ENCODE measurements at places on chromosomes 7 and 10.

GRCh38 chr7:80593869-80594586, 44.4 kb upstream of the CD36 start:
- no peaks in the 10 kb centered on the region for H3K36me3 ChIP-seq
- H3K4me1 ChIP-seq, result no peaks in the 10 kb centered on the region
- no peak overlapping the region for H3K4me3 ChIP-seq
- H3K27ac ChIP-seq, result no peak overlapping the region

DNA sequence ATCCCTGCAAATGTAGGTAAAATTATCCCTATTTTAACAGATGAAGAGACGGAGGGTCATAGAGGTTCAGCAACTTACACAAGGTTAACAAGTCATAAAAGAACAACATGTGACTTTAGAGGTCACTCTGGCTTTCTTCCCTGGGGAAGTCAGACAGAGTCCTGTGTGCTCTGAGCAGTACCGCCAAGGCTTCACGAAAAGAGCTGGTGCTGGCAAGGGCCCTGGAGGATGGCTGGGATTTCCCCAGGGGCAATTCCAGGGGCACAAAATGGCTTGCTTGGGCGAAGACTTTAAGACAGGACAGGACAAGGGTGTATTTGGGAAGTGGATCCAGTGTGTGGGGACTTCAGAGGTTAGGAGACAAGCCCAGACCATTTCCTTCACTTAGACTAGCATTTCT, 144.1 kb downstream of the PIP4K2A start:
- H3K36me3 ChIP-seq, result peaks cover 14% of the 10 kb centered on the region
- DNase-seq, result peak; percentile 34
- no peak overlapping the region for H3K27ac ChIP-seq
- H3K27me3 ChIP-seq, result no peaks in the 10 kb centered on the region
- no peaks in the 10 kb centered on the region for H3K4me1 ChIP-seq

GRCh38 chr7:70589590-70589989, 542.4 kb upstream of the GALNT17 start:
- no peaks in the 10 kb centered on the region for H3K27me3 ChIP-seq
- H3K27ac ChIP-seq, result no peak overlapping the region
- no peak overlapping the region for H3K4me3 ChIP-seq
- no peak for DNase-seq

GRCh38 chr10:51911723-51912122, 212.3 kb upstream of the CSTF2T start:
- no peaks in the 10 kb centered on the region for H3K4me1 ChIP-seq
- DNase-seq, result no peak
- H3K4me3 ChIP-seq, result no peak overlapping the region

GRCh38 chr7:54680377-54681005, 78.5 kb downstream of the SEC61G start:
- no peaks in the 10 kb centered on the region for H3K27me3 ChIP-seq
- H3K27ac ChIP-seq, result no peak overlapping the region

- no peaks in the 10 kb centered on the region for H3K4me1 ChIP-seq
- no peak overlapping the region for H3K4me3 ChIP-seq
- no peak for DNase-seq
- no peaks in the 10 kb centered on the region for H3K27me3 ChIP-seq
Measured at GRCh38 chr7:85630904-85631600, 444.2 kb upstream of the SEMA3D start.

- no peaks in the 10 kb centered on the region for H3K36me3 ChIP-seq
- H3K27ac ChIP-seq, result no peak overlapping the region
- H3K4me1 ChIP-seq, result no peaks in the 10 kb centered on the region
Measured at GRCh38 chr10:36555036-36555435, 570.4 kb upstream of the ANKRD30A start.

- H3K4me3 ChIP-seq, result no peak overlapping the region
- no peak for DNase-seq
- no peak overlapping the region for H3K27ac ChIP-seq
- no peaks in the 10 kb centered on the region for H3K4me1 ChIP-seq
Measured at GRCh38 chr10:133400624-133401424, 6.9 kb downstream of the MTG1 start.

- H3K36me3 ChIP-seq, result no peaks in the 10 kb centered on the region
- peaks cover 57% of the 10 kb centered on the region for H3K4me1 ChIP-seq
- DNase-seq, result no peak
Measured at GRCh38 chr10:117166418-117167345, 28.6 kb upstream of the VAX1 start.

DNA sequence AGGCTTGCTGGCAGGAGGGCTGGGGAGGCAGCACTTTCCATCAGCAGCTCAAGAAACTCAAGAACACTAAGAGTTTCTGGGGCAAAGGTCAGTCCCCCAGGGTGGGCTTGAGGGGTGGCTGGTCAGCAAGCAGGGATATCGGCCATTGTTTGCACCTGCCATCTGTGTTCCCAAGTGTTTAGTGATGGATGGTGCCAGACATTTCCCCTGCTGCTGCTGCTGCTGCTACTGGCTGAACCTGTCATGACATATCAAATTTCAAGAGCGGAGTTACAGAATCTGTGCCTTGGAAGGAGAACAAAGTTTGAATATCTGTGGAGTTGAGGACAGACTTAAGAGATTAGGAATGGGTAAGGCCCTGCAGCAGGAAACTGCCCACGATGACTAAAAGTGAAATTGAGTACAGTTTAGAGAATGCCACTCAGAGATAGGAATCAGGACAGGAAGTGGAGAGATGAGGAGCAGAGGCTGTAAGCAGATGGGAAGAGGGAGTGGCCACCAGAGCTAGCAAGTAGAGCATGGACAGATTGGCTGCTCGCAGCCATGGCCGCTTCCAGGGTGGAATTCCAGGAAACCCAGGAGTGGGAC, 39.2 kb upstream of the PPP1R3C start:
- H3K36me3 ChIP-seq, result no peaks in the 10 kb centered on the region
- DNase-seq, result peak; percentile 47
- H3K4me1 ChIP-seq, result no peaks in the 10 kb centered on the region
- H3K4me3 ChIP-seq, result no peak overlapping the region

DNA sequence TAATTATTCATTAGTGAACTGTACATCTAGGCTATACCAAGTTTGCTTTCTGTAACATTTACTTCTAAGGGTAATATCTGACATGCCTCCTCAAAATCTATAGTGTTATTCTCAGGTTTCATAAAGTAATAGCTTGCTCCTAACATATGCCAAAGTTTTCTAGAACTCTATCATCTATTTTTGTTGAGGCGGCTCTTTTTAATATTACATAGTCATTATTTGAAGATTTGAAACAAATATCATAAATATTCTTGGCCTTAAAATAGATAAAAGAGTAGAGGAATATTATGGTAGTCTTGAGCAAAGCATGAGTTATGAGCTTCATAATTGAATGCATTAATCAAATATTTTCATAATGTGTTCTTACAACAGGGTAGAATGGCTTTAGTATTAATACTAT, 327.2 kb upstream of the KCND2 start:
- H3K27ac ChIP-seq, result no peak overlapping the region
- no peak for DNase-seq
- no peaks in the 10 kb centered on the region for H3K36me3 ChIP-seq
- H3K4me1 ChIP-seq, result no peaks in the 10 kb centered on the region

- peak overlapping the region; percentile 99 for H3K27ac ChIP-seq
- peak overlapping the region; percentile 93 for H3K4me3 ChIP-seq
- no peaks in the 10 kb centered on the region for H3K27me3 ChIP-seq
- DNase-seq, result no peak
- peaks cover 46% of the 10 kb centered on the region for H3K4me1 ChIP-seq
Measured at GRCh38 chr7:131105294-131105798, 222.3 kb upstream of the MKLN1 start.

DNA sequence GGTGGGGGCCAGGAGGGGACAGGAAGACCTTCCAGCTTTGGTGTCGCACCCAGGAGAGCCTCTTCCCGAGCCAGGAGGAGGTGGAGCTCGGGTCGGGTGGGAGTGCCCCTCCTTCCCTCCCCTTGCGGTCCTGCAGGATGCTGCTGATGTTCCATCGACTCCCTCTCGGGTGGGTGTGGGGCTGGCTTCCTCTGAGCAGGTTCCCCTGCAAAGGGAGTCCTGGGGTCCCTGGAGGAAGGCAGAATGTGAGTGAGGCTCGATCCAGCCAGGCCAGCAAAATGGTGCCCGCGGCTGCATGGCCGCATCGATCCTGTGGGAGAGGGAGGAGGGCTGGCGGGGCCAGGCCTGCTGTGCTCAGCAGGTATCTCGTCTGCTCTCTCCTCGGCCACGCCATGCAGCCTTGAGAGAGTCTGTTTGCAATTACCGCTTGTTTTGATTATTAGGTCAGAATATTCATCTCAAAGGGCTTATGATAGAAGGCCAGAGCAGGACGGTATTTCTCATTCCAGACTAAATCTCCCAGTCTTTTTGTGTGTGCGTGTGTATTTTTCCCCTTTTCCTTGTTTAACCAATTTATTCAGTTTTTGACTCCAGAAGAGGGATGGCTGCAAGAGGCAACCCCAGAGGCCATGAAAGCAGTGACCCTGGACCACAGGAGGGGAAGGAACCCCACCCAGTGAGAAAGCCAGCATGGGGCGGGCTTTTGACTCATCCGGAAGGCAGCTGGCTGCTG, 137.3 kb upstream of the ZMIZ1 start:
- no peaks in the 10 kb centered on the region for H3K36me3 ChIP-seq
- peaks cover 40% of the 10 kb centered on the region for H3K4me1 ChIP-seq
- peak overlapping the region; percentile 43 for H3K27ac ChIP-seq

- no peaks in the 10 kb centered on the region for H3K4me1 ChIP-seq
- H3K4me3 ChIP-seq, result no peak overlapping the region
- DNase-seq, result no peak
- H3K27me3 ChIP-seq, result no peaks in the 10 kb centered on the region
- H3K27ac ChIP-seq, result no peak overlapping the region
- no peaks in the 10 kb centered on the region for H3K36me3 ChIP-seq
Measured at GRCh38 chr10:49550563-49550962, 11.6 kb upstream of the ERCC6 start.

GRCh38 chr10:11748866-11749265, 6.7 kb downstream of the ECHDC3 start:
- H3K36me3 ChIP-seq, result peaks cover 19% of the 10 kb centered on the region
- no peak overlapping the region for H3K4me3 ChIP-seq
- no peak overlapping the region for H3K27ac ChIP-seq
- H3K4me1 ChIP-seq, result peaks cover 15% of the 10 kb centered on the region
- H3K27me3 ChIP-seq, result no peaks in the 10 kb centered on the region
- DNase-seq, result no peak

DNA sequence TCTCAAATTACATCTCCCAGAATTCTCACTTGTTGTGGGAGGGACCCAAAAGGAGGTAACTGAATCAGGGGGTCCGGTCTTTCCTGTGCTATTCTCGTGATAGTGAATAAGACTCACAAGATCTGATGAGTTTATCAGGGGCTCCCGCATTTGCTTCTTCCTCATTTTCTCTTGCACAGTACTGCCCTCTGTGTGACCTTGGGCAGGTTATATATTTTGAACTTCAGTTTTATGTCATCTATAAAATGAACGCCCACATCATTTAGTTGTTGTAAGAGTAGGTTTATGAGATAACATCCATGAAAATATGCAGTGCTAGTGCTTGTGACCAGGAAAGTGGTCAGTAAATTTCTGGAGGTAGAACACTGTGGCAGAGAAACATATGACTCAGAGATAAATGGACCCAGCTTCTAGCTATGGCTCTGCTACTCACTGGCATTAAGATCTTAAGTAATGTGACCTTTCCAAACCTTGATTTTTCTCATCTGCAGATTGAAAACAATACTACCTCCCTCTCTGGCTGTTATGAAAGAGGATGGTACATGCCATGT, 44.3 kb downstream of the SCRN1 start:
- DNase-seq, result no peak
- no peaks in the 10 kb centered on the region for H3K4me1 ChIP-seq
- peaks cover 18% of the 10 kb centered on the region for H3K36me3 ChIP-seq

- H3K27me3 ChIP-seq, result no peaks in the 10 kb centered on the region
- no peak for DNase-seq
- no peaks in the 10 kb centered on the region for H3K4me1 ChIP-seq
- H3K27ac ChIP-seq, result no peak overlapping the region
Measured at GRCh38 chr7:111400088-111400487, 162.2 kb downstream of the IMMP2L start.

DNA sequence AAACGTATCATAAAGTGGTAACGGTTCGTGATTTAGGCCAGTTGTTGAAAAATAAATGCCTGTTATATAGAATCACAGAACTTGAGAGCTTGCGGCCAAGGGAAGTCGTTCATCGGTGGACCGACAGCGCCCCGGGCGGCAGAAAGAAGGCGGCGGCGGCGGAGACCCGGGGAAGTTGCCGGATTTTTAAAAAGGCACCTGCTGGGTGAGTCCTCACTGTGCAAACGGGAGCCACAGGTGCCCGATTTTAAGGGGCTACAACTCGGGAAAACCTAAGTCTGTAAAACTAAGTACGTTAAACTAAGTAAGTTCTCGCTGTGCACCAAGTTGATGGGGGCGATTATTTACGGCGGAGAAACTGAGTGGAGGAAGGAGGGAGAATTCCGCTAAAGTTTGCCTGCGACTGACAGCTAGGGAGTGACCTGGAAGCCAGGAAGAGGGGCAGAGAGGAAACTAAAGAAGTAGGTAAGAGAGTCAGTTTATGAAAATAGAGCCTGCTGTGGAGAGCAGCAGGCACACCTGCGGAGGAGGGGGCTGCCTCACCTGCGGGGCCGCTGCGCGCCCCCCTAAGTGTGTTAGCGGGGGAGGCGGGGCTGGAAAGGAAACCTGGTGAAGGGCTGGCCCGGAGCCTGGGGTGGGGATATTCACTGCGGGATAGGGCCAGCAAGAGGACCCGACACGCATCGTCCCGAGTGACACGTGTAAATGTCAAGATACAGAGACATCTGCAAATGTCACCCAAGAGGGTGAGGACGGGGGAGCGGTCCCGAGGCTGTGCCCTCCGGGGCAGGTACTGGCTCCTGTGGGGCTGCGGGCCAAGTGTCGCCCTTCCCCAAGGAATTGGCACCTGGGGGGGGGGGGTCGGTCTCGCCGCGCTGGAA, 996 bp downstream of the ADAM12 start:
- no peaks in the 10 kb centered on the region for H3K27me3 ChIP-seq
- peak overlapping the region; percentile 50 for H3K4me3 ChIP-seq
- H3K4me1 ChIP-seq, result peaks cover 25% of the 10 kb centered on the region
- no peak overlapping the region for H3K27ac ChIP-seq
- H3K36me3 ChIP-seq, result no peaks in the 10 kb centered on the region
- peak; percentile 92 for DNase-seq

DNA sequence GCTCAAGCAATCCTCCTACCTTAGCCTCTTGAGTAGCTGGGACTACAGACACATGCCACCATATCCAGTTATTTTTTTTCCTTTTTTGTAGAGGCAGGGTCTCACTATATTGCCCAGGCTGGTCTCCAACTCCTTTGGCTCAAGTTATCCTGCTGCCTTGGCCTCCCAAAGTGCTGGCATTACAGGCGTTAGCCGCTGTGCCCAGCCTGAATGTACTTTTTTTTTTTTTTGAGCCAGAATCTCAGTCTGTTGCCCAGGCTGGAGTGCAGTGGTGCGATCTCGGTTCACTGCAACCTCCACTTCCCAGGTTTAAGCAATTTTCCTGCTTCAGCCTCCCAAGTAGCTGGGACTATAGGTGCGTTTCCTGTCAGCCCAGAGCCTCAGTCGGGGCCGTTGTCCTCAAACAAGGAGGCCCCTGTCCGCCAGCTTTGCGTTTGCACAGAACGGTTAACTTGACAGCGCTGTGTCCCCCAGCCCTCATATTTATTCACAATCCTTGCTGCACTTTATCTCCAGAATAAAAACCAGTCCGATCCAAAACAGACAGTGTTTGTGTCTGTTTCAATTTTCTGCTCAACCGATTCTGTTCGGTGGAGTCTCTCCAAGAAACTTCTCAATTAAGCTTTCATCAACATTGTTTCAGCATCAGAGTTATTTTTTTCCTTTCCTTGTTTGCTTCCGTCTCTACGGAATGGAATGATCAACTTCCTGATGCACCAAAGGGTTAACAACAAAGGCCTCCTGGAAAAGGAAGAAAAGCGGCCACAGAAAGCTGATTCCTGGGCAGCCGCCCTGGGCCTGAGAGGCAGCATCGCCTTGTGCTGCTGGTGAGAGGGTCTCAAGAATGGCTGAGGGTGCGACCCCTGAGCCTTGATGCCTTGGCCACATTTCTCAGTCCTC, 64.5 kb downstream of the PDIA4 start:
- H3K36me3 ChIP-seq, result no peaks in the 10 kb centered on the region
- peaks cover 32% of the 10 kb centered on the region for H3K4me1 ChIP-seq
- H3K4me3 ChIP-seq, result peak overlapping the region; percentile 54
- H3K27me3 ChIP-seq, result no peaks in the 10 kb centered on the region
